Activated naive CD4-positive, alpha-beta T cell treated with anti-CD3 and anti-CD28 coated beads, Interleukin-2, amount 50 U/mL, for 16 hours (primary cell): ENCODE measurements at places on chromosomes 4 and X.

GRCh38 chrX:37504991-37505390 lies 66.5 kb upstream of the LANCL3 start:
- no peak for DNase-seq

DNA sequence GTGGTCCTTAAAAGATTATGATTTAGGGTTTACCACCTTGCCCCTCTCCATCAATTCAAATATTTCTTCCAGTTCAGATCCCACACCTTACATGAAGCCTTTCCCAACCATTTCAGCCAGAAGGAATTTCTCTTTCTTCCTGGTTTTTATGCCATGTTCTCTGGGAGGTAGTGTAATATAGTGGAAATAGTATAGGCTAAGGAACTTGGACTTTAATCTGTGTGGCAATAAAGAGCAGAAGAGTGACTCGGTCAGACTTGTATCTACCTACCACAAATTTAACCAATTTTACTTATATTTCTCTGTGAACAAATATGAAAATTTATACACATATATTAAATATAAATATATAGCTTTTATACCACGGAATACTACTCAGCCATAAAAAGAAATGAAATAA lies 18.4 kb upstream of the CISD2 start:
- DNase-seq: no peak

DNA sequence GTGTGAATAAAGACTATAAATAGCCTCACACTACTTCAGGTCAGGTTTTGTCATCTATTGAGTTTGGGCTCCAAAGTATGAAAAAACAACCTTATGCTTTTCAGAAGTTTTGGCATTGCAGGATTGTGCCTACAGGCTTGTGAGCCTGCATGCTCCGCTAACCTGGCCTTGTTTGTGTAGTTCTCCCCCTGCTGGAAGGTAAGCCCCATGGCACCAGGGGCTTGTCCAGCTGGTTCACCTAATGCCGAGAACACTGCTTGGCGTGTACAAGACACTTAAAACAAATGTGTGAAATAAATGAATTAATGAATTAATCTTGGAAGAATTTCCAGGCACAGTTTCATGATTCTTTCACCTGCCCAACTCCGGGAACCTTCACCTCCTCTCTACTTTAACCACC lies 1.8 kb upstream of the HSD17B10 start:
- DNase-seq: peak; percentile 61

DNA sequence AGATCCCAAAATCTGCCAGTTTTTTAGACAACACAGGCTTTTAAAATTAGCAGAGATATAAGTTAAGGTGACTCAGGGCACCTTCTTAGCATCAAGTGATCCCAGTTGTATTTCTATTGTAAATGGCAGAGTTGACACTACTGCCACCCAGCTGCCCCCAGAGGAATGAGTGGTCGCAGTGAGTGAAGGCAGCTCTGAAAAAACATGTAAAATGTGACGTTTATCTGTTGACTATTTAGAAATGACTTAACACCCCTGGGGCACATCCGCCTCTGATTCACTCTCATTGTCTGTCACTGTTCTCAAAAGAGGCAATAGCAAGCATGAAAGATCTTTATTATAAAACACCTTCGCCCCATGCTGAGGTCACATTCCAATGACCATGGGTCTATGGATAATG lies 592.4 kb downstream of the ACTRT1 start:
- no peak for DNase-seq

DNA sequence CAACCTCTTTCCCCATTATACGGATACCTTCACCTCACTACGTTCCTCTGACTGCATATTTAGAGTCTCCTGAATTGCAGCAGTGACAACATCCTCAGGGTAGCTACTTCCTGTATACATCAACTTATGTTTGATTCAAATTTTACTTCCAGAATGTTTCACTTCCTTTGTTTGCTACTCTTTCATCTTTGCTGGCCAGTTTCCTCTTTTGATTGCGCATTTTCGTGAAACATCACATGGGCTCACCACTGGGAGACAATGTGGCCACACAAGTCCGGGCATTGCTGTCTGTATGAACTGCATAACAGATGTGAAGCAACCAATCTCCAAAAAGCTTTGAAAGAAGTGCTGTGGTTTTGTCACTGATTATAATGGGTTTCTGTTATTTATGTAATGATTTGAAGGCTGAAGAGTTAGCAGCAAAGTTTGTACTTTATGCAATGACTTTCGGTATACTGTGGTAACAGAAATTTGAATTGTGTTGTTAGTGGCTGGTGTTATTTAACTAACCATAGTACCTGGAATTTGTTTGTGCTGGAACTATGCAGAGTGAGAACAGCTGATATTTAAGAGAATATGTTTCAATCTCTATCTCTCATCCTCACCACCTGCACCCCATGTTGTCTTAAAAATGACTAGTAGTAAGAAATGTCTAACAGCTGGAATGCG lies 7.4 kb downstream of the SNCA start:
- DNase-seq: no peak

- no peak for DNase-seq
These were observed 584.3 kb downstream of the KLHL13 start for GRCh38 chrX:117532339-117532738.

GRCh38 chrX:41275661-41276609 lies 58.0 kb upstream of the DDX3X start:
- peak; percentile 46 for DNase-seq

- DNase-seq: no peak
These were observed 77.7 kb downstream of the MAML3 start for GRCh38 chr4:140076307-140076706.
